ENCODE measurements at places on chromosomes 4 and X. TPM values are rescaled to one million over a fixed set of nuclear protein-coding genes. Genes with fewer than 3 reads are reported as not detected.

MAGEA1 gene
- total RNA-seq = 153 TPM

GRCh38 chr4:57018980-57019379, 40.3 kb downstream of the POLR2B start:
- DNase-seq = no peak

DNA sequence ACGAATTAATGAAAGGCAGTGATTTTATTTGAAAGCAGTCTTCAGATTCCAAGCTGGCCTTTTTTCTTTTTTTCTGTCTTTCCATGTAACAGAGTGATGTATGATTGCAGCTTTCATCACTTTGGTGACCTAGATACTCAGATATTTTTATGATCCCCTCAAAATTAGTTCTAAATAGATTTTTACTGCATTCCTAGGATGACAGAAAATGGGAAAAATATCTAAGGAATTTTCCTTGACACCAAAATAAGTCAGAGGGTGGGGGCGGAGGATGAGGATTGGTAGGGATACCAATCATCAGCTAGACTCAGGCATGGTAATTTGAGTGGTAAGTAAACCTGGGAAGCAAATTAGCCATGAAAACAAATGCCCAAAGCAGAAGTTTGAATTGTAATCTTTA, 11.9 kb upstream of the HMGB2 start:
- no peak for DNase-seq

DNA sequence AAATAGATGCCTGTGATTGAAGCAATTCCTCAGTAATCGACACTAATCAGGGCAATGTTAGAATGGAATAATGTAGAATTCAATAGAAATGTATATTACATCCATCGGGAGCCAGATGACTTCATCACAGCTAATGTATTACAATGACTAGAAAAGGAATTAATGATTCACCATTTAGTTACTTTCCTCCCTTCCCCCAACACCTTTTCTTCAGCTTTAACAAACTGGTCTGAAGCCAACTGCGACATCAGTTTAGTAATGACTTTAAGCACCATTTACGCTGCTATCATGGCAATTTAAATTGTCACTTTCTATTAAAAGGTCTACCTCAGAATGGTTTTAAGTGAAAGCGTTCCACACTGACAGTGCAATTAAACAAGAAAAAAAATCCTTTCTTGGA, 45.1 kb downstream of the SUPT20HL2 start:
- DNase-seq = no peak

- DNase-seq = no peak
Observed at GRCh38 chrX:38988301-38988700, 187.0 kb downstream of the MID1IP1 start.

DNA sequence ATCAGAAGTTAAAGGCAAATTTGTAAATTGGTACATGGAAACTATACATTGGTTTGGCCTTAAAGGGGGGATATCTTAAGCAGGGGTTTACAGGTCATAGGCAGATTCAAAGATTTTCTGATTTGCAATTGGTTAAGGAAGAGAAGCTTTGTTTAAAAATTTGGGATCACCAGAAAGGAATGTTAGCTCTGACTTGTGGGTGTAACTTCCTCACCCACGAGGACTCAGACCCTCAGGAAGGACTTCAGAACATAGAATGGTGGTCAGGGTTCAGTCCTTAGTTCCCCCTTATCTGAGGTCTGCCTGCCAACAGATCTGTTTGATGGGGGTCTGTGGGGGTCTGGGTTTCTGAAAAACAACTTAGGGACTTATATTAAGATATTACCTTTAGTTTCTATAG, 427.4 kb upstream of the DIPK2B start:
- no peak for DNase-seq

GRCh38 chr4:19368800-19369199, 882.9 kb upstream of the SLIT2 start:
- no peak for DNase-seq

- no peak for DNase-seq
Observed at GRCh38 chr4:173924561-173924960, 358.9 kb downstream of the FBXO8 start.

GRCh38 chrX:2696698-2697215, 5.7 kb downstream of the CD99 start:
- peak; percentile 86 for DNase-seq

- no peak for DNase-seq
Observed at GRCh38 chrX:41720125-41720779, 3.7 kb upstream of the GPR82 start.

DNA sequence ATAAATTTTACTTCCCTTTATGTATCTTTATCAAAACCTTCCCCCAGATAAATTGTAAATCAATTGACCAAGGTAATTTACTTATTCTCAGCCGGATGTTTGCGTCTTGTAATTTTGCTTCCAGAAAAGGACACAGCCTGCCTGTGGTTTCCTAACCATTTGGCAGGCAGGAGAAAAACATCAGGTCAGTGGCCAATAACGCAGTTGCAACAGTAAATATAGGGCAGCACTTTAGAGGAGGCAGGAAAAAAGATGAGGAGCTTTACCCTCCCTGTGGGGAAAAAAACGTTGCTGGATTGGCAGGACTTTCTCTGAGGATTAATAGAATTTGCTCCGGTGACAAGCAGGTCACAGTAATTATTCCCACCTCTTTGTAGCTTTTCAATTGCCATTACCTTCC, 2618.1 kb downstream of the ARAP2 start:
- DNase-seq = no peak

SLC34A2 gene
- not detected for total RNA-seq

PRR32 gene
- not detected for total RNA-seq

L1CAM gene
- total RNA-seq = 7.9 TPM

HSFX3 gene
- not detected for total RNA-seq

CORIN gene
- 0.25 TPM for total RNA-seq

DNA sequence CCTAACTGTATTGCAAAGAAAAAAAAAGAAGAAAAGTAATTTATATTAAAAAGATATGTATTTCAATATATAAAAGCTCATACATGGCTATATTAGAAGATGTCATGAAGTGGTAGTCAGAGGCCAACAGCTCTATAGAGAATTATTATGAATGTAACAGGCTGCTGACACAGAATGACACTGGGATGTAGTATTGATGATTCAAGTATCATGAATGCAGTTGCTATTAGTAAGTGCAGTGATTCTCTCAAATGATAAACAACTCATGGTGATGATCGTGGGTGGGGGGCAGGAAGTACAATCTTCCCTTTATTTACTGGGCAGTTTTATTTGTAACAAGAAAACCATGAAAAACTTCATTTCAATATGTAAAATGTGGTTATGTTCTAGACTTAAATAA, 124.6 kb downstream of the COL4A6 start:
- no peak for DNase-seq

RASGEF1B gene
- total RNA-seq = 1.1 TPM

GRCh38 chr4:184364100-184364921, 110.0 kb downstream of the IRF2 start:
- no peak for DNase-seq

DNA sequence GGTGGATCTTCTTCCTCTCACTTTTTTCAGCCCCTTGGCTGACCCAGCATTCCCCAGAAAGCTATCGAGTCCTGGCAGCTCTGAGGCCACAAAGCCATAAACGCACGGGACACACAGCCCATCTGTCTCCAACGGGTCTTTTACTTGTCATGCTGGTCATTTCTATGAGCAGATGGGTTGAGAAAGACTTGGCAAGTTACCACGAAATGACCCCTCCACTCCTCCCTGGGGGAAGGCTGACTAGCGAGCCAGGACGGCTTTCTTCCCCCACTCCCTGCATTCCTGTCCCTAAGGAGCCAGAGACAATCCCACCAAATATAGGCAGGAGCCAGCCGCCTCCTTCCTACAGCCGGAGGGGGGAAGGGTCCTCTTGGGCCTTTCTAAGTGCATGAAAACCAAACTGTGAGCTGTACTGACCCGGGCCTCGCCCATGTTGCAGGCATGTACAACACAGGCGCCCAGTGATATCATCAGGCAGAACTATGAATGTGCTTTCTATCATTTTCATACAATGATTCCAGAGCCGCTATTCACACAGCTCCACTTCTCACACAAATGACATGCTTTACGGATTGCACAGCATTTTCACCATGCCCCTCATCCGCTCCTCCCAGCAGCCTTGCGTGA, 28.6 kb downstream of the AFAP1 start:
- DNase-seq = no peak

DNA sequence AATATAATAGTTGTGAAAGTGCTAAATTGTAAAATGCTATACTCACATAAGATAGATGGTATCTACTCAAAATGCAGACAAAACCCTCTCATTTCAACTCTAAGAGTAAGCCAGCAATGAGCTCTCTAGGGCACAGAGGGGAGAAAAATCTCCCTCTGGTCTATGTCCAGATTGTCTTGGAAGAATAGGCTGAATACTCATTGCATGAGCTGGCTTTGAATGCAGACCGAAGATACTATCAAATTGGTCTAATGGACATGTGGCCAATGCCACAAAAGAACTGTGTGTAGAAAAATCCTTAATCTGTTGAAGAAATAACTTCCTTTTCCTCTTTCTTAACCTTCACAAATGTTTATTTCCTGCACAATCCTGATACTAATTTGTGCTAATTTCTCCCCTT, 3.5 kb downstream of the ZXDA start:
- DNase-seq = peak; percentile 6

Data from H4 (cell line).